ENCODE measurements at places on chromosomes 3 and 15.

- no peak for DNase-seq
Observed at GRCh38 chr3:152258448-152259393, 10.0 kb upstream of the MBNL1 start.

DNA sequence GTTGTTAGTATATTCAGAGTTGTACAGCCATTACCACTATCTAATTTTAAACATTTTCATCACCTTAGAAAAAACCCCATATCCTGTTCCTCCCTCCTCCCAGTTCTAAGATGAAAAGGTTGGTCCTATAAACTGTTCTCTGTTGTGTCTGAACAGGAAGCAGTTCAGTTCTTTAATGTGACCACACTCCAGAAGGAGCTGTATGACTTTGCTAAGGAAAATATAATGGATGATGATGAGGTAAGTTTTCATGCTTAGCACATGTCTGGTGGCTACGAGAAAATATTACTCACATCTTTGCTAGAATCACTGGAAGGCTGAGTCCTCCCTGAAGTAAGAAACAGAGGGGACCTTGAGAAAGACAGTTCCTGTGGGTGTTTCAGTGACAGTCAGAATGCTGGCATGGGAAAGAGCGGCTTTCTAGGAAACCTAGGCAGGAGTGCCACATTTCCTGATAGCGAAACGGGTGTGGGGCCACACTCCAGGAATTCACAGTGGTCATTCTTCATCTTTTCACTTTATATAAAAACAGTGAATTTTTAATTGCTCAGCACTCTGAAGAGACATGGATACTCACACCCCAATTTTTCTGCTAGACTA, 20.3 kb downstream of the CRTAP start:
- no peak for DNase-seq

GRCh38 chr3:42582474-42583070, 805 bp upstream of the SEC22C start:
- peak; percentile 64 for DNase-seq

DNA sequence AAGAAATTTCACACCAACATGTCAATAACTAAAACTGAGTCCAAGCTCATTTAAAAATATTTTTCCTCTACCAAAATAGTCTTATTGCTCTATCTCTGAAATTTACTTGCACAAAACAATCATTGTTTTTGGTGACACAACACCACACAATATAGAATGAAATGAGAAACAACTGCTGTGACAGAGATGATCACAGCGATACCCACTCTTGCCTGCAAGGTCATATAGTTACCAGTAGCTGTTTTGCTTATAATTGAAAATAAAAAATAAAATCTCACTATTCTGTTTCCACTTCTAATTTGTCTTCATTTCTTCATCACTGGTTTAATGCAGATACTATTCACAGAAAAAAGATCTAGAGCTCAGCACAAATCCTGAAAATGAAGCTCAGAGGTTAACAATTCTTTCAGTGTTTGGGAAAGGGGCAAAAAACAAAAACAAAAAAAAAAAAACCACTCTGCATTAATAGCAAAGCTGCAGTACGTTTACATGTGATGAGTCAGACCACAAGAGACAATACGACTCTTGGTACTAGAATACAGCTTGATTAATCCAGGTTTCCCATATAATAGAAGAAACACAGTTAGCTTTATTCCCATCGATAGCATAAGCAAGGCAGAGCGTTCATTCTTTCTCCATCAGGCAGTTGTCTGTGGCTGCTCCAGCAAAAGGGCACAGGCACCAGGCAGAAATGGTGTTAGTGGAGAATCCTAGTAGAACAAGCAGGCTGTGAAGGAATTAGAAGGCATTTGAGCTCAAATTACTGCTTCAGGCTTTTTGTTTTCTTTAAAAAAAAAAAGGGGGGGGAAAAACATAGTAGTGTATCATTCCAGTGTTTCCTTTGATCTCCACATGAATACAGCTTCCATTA, 773 bp downstream of the ANKRD28 start:
- peak; percentile 57 for DNase-seq

- no peak for DNase-seq
Observed at GRCh38 chr15:93185796-93186195, 96.8 kb upstream of the RGMA start.

GRCh38 chr3:181264486-181264885, 274.9 kb upstream of the DNAJC19 start:
- no peak for DNase-seq

DNA sequence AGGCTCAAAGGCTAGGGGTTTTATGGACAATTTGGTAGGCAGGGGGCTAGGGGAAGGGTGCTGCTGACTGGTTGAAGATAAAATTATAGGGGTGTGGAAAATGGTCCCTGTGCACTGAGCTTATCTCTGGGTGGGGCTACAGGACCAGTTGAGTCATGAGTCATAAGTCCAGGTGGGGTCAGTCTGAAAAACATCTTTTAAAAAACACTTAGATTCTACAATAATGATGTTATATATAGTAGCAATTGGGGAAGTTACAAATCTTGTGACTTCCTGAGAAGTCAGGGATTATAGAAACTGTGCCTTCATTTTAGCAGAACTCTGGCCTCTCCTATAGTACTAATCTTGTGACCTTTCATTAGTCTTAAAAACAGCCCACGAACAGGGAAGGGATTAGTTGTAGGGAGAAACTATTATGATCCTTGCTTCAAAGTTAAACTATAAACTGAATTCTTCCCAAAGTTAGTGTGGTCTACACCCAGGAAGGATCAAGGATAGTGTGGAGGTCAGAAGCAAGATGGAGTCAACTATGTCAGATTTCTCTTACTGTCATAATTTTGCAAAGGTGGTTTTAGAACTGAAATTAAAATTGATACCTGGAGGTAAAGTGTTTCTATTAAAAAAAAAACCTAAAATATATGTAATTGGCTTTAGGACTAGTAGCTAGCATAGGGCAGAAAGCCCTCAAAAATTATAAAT, 130.1 kb downstream of the P2RY1 start:
- no peak for DNase-seq

- DNase-seq = no peak
Observed at GRCh38 chr3:197953325-197953724, 3.3 kb downstream of the RPL35A start.

GRCh38 chr3:127016043-127016343, 33.1 kb downstream of the PLXNA1 start:
- DNase-seq = no peak

- no peak for DNase-seq
Observed at GRCh38 chr3:52609316-52609815, 73.0 kb downstream of the UQCC5 start.

DNA sequence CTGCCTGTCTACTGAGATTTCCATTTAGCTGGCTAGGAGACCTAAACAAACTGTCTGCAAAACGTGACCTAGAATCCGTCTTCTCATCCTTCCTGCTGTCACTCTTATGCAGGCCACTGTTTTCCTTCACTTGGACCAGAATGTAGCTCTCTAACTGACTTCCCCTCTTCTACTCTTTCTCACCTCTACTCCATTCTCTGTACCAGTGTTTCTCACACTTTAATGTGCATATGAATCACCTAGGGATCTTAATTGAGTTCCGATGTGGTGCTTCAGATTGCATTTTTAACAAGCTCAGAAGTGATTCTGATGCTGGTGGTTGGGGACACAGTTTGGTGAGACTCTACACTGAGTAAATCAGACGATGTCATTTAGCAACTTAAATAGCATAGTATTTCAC, 1.6 kb upstream of the GBE1 start:
- no peak for DNase-seq

DNA sequence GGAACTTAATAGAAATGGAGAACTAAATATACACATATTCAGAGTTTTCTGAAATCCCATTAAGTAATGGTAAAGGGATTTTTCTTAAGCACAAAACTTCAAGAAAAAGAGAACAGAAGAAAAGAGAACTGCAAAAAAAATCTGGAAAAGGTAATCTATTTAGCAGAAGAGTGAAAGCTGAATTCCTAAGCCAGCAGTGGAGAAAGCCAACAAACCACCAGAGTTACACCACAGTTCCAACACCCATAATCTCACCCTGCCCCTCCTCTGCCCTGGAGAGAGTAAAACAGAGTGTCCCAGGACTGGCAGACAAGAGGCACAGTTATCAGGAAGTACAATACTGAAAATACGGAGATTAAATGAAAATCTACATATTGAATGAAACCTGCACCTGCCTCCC, 29.4 kb downstream of the TP53BP1 start:
- DNase-seq = no peak

DNA sequence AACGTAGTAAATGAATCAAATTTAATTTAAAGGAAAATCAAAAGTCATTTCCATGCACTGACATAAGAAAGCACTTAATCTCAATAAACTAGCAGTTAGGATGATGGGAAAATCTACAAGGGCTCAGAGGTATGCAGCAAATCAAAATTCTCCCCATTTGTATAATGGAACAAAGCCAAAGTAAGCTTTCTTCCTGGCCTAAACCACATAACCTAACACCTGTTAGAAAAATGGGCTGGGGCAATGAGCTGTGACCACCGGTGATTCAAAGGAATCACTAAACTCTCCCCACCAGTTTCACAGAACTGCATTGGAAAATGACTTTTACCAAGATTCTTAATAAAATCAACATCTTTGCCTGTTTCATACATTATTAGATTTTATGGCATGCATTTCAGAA, 1024.3 kb downstream of the FHIT start:
- DNase-seq = no peak

DNA sequence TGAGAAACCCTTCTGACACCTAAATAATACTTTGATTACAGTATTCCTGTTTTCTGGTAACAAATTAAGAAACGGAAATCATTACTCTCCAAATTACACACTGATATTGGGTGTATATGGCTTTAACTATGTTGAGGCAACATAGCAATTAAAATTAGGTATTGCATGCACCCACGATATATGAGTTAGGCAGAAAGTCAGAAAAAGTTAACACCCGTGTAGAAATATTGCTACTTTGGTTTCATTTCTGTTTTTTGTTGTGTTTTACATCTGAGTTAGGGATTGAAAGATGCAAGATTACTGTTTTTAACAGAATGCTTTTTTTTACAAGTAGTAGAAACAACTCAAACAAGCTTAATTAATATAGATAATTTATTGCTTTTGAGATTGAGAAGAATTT, 327.8 kb downstream of the GBE1 start:
- DNase-seq = no peak

- peak; percentile 30 for DNase-seq
Observed at GRCh38 chr3:171267104-171267503, 193.1 kb downstream of the TNIK start.

DNA sequence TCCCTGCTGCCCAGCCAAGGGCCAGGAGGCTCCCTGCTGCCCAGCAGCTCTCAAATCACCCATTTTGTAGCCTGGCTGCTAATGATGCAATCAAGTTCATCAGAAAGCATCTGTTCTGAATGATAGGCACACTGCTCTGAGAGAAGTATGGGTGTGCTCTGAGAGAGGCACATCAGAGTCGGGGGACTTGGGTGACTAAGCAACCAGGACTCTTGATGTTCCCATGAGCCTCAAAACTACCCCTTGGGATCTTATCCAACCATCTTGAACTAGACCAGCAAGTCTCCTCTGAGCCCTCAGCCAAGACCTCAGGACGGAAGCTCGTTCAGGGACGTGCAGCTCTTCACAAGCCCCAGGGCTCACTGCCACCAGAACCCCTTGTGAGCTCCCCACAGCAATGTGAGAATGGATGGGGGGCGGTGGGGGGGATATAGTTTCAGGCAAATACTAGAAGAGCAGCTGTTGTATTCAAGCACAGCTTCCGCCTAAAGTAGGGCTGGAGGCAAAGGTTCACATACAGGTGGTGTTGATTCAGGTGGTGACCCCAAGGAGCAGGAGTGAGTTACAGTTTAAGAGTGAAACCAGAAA, 52.2 kb upstream of the HES1 start:
- DNase-seq = no peak

GRCh38 chr3:127068871-127069270, 86.0 kb downstream of the PLXNA1 start:
- no peak for DNase-seq

DNA sequence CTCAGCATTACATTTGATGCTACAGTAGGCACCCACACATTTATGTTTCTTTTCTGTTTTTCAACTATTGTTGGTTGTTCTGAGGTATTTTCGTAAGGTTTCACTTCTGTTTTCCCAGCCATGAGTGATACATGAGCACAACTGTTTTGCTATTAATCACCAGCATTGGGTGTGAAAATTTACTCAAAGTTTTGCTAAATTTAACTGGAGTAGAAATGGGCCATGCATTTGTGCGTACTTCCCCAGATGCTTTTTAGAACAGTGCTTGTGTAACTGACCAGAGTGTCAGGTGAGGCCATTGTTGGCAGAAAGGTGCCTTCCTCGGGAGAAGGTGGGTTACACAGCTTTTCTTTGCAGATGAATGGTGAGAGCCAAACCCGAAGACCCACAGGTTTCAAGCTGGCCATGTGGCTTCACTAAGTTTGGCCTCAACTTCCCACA, 70.4 kb downstream of the ST6GAL1 start:
- DNase-seq = no peak

DNA sequence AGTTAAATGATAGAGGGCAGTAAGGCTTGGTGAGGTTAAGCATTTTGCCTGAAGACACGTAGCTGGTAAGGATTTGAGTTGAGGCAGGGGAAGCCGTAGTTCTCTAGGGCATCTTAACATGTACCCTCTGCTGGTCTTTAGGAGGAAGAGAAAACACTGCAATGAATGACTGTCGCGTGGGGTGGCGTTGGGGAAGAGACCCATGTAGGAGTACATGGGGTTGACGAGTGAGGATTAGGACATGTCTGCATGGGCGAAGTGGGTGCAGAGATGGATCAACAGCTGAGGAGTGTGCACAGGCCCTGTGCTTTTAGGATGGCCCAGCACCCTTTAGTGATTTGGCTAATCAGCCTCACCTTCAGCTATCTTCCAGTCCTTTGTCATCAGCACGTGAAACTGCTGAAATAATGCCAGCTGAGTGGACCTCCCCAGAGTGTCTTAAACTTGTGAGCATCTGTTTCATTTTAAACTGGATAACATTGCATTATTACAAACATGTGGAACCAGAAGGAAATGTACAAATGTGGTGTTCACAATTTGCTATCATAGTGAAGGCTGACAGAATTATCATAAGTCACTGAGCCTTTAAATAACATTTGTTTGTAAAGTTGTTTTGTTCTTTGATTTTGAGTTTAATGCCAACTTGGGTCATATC, 15.3 kb downstream of the P2RY14 start:
- DNase-seq = no peak

- DNase-seq = no peak
Observed at GRCh38 chr3:72982609-72983366, 13.8 kb upstream of the PPP4R2 start.
